Fibroblast of villous mesenchyme (primary cell): ENCODE measurements at places on chromosomes 5 and 9. TPM values are rescaled to one million over a fixed set of nuclear protein-coding genes. Genes with fewer than 3 reads are reported as not detected.

DNA sequence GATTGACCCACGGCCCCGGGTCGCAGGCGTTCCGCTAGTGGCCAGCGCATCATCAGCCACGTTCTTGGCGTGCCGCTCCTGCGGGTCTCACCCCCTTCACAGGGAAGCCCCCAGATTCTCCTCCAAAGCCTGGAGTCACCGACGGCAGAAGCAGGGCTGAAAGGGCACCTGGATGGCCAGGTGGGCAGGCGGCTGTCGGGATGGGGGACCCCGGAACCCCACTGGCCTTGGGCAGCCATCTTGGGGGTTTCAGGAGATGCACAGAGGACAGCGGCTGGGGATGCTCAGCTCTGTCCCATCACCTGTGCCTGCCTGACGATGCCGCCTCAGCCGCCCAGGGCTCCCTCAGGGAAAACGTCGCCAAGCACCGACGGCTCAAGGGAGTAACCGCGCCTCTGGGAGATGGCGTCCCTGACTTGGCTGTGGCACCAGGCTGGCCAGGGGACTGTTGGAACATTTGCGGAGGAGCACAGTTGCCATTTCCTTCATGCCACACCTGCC, 14.1 kb upstream of the SLC9A3 start:
- no peak for DNase-seq

TMEM171 gene
- 4.5 and 13.4 TPM in 2 replicates for total RNA-seq

DMRT2 gene
- not detected in 2 replicates for total RNA-seq

GRCh38 chr5:133466556-133467334, 145.6 kb downstream of the FSTL4 start:
- DNase-seq, result no peak

- no peak for DNase-seq
These were observed 304.0 kb downstream of the NR2F1-AS1 start for GRCh38 chr5:93277051-93277450.

GRCh38 chr9:107386396-107386795, 103.2 kb downstream of the KLF4 start:
- DNase-seq, result no peak

GRCh38 chr5:142977363-142978051, 207.3 kb downstream of the ARHGAP26 start:
- peak; percentile 91 for DNase-seq

DNA sequence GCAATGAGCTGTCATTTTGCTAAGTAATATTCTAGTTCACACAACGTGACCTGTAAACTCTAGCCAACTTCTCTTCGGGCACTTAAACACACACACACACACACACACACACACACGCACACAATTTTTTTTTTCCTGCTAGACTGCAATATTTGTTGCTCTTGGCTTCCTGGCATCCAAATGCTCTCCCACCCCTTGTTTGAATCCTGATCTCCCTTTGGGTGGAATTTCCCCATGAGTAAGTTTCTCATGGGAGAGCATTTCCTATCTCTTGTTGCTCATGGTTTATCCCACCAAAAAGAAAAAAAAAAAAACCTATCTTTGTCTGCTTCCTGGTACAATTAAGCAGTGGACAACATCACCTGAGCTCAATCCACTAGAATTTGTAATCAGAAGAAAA, 54.7 kb upstream of the TSLP start:
- DNase-seq, result peak; percentile 2

SHLD3 gene
- total RNA-seq, result 3.2 and 5.2 TPM in 2 replicates

IFNA2 gene
- total RNA-seq, result not detected in 2 replicates

ZNF354C gene
- total RNA-seq, result 6.8 and 9.1 TPM in 2 replicates

FOXD4L3 gene
- 0.32 TPM in 1 of 2 replicates, not detected in the other for total RNA-seq

DNA sequence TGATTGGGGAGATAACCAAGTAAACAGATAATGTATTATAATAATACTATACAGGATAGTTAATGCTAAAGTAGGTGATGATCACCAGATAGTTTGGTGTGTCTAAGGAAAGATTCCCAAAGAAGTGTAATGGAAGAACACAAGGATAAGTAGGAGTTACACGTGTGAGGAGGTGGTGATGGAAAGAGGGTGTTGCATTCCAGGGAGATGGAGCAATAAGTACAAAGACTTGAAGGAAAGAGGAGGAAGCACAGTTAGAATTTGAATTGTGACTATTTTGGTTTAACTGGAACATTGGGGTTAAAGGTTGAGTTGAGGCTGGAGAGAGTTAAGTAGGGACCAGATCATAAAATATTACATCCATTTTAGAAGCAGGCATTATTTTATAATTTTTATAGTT, 76.9 kb downstream of the IPO11 start:
- peak; percentile 60 for DNase-seq

GRCh38 chr5:36786448-36787012, 90.0 kb upstream of the NIPBL start:
- no peak for DNase-seq

DNA sequence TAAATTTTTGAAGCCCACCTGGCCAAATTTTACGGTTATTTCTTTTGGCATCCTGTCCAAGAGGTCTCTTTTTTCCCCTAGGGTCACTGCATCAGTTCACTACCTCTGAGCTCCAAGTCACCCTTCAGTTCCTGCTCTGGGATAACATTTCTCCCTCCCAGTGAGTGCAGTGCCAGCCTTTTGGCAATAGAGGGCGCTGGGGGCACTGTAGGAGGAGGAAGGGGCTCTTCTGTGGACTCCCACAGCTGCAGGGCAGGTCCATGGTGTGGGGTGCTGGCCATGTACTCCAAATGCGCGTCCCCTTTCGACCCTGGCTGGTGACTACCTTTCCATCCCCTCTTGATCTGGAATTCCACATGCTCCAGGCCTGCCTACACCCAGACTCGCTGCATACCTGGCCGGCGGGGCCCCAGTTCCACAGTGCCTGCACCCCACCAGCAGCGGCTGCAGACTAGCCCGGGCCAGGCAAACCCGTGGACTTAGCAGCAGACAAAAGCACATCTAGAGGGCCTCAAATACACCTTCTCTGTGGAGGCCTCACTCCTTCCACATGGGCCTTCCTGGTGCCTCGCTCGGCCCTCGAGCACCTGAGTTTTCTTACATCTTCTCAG, 20.3 kb upstream of the NINJ1 start:
- peak; percentile 22 for DNase-seq

AGXT2 gene
- under 0.01 TPM in 1 of 2 replicates, not detected in the other for total RNA-seq

EFNA5 gene
- total RNA-seq, result 3.2 and 6.5 TPM in 2 replicates

KCNT1 gene
- total RNA-seq, result not detected in 2 replicates

- no peak for DNase-seq
These were observed 390.3 kb downstream of the ANXA1 start for GRCh38 chr9:73541923-73542322.

GRCh38 chr5:173720286-173720952, 104.0 kb upstream of the BOD1 start:
- DNase-seq, result no peak

DNA sequence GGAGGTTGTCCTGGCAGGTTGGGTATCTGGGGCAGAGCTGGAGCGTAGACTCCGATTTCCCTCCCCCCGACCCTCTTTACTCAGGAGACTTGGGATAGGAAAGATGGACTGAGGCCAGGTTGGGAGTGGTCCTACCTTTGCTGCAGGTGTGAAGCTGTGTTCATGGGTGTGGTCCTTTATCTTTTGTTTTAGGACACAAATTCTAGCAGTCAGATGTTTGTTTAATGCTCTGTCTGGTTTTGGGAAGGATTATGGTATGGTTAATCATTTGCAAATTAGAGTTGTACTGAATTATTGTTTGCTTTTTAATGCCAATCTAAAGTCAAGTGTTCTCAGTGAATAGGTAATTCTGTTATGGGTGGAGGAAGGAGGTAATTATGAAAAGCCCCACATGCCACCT, 14.1 kb upstream of the FAM120AOS start:
- DNase-seq, result no peak

- no peak for DNase-seq
These were observed 195.7 kb downstream of the PALM2AKAP2 start for GRCh38 chr9:109975574-109976295.

DNA sequence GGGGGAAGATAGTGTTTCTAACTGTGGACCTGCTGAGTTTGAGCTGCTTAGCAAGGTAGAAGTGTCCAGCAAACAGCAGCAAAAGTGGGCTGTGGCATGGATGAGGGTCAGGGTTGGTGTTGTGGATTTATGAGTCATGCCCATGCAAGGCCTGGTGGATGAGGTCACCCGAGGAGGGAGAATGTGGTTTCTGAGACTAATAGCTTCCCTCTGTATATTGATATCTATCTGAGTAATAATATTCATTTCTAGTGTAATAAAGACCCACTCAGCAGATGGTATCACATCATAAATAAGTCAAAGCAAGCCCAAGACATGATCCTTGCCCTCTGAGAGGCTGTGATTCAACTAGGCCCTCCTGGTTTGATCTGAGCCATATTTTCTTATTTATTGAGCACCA, 597.8 kb upstream of the CLINT1 start:
- DNase-seq, result peak; percentile 64

MRPL36 gene
- total RNA-seq, result 49.7 and 55.1 TPM in 2 replicates

DNA sequence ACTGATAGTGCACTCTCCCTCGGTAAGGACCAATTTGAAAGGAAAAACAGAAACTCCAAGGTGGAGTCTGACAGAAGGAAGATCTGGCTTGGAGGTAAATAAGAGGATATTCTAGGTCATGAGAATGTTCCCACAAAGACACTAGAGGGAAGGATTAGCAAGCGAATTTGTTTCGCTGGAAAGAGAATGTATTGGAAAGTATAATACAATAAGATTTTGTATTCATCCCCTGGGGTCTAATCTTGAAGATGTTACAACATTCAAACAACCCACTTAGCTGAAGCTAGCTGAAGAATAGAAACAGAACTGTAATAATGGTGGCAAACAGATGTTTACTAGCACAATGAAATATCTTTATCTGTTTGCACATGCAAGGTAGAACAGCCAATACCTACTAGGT, 158.7 kb downstream of the GNAQ start:
- DNase-seq, result no peak

DNA sequence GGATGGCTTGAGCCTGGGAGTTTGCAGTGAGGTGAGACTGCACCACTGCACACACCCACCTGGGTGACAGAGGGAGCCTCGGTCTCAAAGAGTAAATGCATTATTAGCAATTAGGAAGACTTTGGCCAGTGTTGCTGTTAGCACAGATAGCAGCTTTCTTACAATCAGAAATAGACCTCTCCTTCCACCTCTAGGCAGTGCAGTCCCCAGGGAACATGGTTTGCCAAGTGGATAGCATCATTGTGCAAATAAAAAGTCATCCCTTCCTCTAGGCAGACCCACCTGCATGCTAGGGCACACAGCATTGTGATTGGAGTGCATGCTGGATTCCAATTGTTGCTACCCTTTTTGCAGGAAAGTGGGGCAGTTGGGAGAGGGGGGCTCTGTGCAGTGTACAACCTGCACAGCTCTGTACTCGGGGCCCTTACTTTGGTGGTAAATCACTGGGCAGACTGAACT, 77.9 kb upstream of the KLF9 start:
- DNase-seq, result no peak

- no peak for DNase-seq
These were observed 23.0 kb upstream of the MTAP start for GRCh38 chr9:21779397-21779796.

GRCh38 chr5:95564450-95564849, 9.5 kb downstream of the ARSK start:
- DNase-seq, result no peak

OTULINL gene
- total RNA-seq, result 19.6 and 23.7 TPM in 2 replicates

DNA sequence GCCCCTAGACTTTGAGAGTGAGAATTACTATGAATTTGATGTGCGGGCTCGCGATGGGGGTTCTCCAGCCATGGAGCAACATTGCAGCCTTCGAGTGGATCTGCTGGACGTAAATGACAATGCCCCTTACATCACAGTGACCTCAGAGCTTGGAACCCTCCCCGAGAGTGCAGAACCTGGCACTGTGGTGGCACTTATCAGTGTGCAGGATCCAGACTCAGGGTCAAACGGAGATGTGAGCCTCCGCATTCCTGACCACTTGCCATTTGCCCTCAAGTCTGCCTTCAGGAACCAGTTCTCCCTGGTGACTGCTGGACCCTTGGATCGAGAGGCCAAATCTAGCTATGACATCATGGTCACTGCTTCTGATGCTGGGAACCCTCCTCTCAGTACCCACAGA, 1.3 kb downstream of the PCDHGC4 start:
- DNase-seq, result no peak
